Keratinocyte (primary cell): ENCODE measurements at places on chromosomes 4 and X. TPM values are rescaled to one million over a fixed set of nuclear protein-coding genes. Genes with fewer than 3 reads are reported as not detected.

DNA sequence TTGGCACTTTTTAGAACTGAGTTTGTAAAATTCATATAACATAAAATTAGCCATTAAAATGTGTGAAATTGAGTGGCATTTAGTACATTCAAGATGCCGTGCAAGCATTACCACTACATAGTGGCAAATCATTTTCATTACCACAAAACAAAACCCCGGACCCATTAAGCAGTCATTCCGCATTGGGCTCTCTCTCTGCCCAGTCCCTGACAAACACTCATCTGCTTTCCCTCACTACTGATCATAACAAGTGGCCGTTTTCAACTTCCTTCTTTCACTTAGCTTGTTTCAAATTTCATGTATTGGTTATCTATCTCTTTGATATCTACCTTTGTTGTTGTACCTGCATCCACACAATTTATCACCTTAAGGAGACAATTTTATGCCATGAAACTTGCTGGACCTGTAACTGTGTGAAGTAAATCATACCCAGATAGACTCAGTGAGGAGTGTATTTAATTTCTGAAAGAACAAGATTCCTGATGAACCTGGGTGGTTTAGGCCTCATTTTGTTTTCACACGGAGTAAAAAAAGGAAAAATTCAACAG is 202.1 kb downstream of the OR13H1 start:
- H3K4me1 ChIP-seq: peaks cover 6% of the 10 kb centered on the region
- no peak for DNase-seq
- no peaks in the 10 kb centered on the region for H3K36me3 ChIP-seq
- no peaks in the 10 kb centered on the region for H3K27me3 ChIP-seq
- no peak overlapping the region for H3K27ac ChIP-seq
- peak overlapping the region; percentile 56 for H3K4me3 ChIP-seq

DNA sequence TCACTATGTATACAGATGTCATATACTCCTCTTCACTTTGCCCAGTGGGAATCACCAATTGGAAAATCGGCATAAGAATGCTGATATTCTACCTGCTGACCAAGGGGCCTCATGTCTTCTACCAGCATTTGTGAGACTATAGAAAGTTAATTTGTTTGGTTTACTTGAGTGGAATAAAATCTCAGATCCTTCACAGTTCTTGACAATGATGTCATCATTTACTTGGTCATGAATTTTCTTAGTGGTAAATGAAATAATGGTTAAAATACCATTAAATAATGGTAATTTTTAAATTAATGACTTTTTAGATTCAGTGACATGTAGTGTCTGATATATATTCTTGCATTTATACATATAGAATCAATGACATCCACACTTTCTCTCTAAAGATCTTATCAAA is 1052.6 kb downstream of the ADGRL3 start:
- no peak overlapping the region for H3K4me3 ChIP-seq
- no peaks in the 10 kb centered on the region for H3K4me1 ChIP-seq
- no peak for DNase-seq
- no peaks in the 10 kb centered on the region for H3K27me3 ChIP-seq

Gene CSAG3
- not detected in 3 replicates for polyA plus RNA-seq

Gene KCTD8
- polyA plus RNA-seq: 0.71 to 1.9 TPM (median 0.97 TPM) in 3 replicates

Gene LEF1
- 1.1 to 1.5 TPM (median 1.5 TPM) in 3 replicates for polyA plus RNA-seq

- no peak overlapping the region for H3K27ac ChIP-seq
- DNase-seq: no peak
- H3K36me3 ChIP-seq: no peaks in the 10 kb centered on the region
- no peaks in the 10 kb centered on the region for H3K27me3 ChIP-seq
- no peaks in the 10 kb centered on the region for H3K4me1 ChIP-seq
Observed at GRCh38 chr4:160233141-160233540, 1130.3 kb downstream of the RAPGEF2 start.

DNA sequence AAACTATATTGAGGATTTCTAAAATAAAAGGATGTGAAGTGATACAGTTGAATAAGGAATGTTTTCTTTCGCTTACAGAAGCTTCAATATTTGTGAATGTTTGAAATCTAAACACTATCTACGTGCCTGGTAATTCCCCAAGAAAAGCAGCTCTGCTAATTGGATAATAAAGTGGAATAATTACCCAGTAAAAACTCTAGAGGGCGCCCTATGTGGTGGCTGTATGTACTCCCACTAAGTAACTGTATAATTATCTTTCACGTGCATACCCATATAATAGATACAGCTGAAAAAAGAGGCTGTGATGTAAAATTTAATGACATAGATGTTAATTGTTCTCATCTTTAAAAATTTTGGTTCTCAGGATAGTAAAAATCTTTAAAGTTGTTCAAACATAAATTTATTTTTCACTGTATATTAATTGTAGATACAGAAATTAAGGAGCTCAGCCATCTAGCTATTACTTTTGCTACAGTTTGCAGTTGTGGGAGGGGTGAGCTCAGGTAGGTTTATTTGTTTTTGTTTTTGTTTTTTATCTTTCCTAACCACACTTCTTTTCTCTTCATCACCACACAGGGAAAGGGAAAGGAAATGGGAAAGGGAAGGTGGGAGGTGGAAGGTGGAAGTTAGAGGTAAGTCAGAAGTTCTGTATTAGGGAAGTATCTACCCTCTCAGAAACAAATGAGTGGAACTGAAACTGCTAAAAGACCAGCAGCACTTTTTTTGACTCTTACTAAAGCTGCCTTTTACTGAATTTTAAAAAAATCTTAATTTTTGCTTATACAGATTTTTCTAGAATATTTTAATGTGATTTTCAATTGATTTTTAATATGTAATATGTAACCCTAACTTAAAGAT is 151.7 kb upstream of the RPS6KA6 start:
- H3K4me1 ChIP-seq: no peaks in the 10 kb centered on the region
- DNase-seq: no peak
- no peak overlapping the region for H3K27ac ChIP-seq
- no peak overlapping the region for H3K4me3 ChIP-seq
- no peaks in the 10 kb centered on the region for H3K36me3 ChIP-seq

DNA sequence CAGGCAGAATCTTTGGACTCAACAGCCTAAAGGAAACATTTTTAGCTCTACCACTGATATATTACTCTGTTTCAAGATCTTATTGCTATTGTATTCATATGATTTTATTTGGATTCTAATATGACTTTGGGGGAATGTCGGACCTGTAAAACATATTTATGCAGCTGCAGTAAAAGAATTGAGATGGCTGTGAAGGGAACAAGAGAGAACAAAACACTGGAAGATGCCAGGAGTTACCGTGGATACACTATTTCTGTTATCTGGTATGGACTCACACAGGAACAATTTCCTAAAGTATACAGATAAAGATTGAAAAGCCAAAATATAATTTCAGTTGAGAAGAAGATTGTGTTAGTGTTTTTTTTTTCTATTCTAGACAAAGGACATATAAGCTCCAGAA is 113.0 kb upstream of the DCLK2 start:
- no peaks in the 10 kb centered on the region for H3K36me3 ChIP-seq
- H3K27ac ChIP-seq: no peak overlapping the region
- H3K27me3 ChIP-seq: no peaks in the 10 kb centered on the region
- H3K4me3 ChIP-seq: no peak overlapping the region
